ENCODE measurements at places on chromosomes 3 and 15. TPM values are rescaled to one million over a fixed set of nuclear protein-coding genes. Genes with fewer than 3 reads are reported as not detected.

PATL2 gene
- 0.73 TPM for polyA plus RNA-seq

SLCO2A1 gene
- 27.2 TPM for polyA plus RNA-seq

DNA sequence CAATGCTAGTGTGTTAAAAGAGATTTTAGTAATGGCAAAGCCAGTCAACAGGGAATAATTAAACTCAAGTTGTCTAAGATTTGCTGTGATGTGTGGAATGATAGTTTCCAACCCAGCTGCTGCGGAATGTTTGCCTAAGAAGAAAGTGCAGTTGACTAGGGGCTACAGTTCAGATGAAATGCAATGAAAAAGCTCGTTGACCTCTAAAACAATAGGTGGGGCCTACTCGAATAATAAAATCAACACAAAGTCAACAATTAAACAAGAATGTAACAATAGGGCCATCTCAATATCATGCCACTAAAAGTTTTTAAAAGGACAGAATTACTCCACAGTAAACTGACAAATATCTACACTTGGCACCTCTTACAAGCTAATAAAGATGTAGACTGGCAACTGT is 484.2 kb downstream of the MECOM start:
- DNase-seq = peak; percentile 27

- DNase-seq = no peak
Observed at GRCh38 chr15:25056484-25057425, 102.0 kb downstream of the SNRPN start.

DNA sequence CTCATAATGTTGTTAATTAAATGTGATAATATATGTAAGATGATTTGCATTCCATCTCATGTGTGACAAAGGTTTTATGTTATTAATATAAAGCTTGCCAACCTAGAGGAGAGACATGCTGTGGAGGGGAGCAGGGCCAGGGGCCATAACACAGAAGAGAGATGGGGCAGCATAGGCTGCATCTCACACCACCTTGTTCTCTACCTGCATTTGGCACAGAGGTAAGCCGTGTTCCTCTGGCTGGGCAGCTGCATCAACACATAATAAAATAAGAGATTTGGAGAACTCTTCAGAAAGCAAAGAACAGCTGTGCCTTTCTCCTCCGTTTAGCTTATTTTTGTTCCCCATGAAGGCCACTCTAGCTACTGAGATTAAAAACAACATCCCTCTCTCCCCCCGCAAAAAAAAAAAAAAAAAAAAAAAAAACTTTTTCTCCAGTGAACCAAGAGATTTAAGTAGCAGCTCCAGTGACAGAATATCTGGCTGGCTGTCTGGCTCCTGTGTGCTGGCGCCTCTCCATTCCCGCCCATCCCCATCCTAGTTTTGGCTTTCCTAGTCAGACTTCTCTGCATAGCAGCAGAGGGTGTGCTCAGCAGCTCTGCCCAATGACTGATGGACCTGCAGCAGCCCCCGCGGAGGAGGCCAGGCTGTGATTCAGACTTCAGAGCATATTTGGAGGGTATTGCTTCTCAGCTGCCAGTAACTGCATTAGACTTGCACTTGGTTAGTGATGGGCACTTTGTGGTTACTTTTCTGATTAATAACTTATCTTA is 52.2 kb upstream of the STXBP5L start:
- no peak for DNase-seq

GRCh38 chr3:97350971-97351370 is 413.6 kb upstream of the ARL6 start:
- no peak for DNase-seq

DNA sequence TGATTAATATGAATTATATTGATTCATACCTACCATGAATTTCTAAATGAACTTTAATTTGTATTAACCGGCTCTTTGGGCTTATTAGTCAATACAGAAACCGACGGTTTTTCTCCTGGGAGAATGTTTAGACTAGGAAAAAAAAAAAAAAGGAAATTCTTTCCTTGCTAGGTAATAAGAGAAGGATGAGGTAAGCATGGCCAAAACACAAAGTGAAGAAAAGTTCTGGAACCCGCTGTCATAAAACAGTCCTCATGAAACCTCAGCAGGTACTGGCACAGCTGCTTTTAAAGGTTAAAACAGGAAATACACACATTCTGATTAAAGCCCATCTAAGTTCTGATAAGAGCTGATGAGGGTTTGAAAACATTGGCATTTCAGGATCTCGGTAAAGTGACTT is 30.8 kb upstream of the PSTPIP1 start:
- DNase-seq = peak; percentile 34

GRCh38 chr15:64930778-64931371 is 19.2 kb downstream of the ANKDD1A start:
- no peak for DNase-seq

GRCh38 chr15:58704155-58704865 is 45.2 kb downstream of the ADAM10 start:
- no peak for DNase-seq

DNA sequence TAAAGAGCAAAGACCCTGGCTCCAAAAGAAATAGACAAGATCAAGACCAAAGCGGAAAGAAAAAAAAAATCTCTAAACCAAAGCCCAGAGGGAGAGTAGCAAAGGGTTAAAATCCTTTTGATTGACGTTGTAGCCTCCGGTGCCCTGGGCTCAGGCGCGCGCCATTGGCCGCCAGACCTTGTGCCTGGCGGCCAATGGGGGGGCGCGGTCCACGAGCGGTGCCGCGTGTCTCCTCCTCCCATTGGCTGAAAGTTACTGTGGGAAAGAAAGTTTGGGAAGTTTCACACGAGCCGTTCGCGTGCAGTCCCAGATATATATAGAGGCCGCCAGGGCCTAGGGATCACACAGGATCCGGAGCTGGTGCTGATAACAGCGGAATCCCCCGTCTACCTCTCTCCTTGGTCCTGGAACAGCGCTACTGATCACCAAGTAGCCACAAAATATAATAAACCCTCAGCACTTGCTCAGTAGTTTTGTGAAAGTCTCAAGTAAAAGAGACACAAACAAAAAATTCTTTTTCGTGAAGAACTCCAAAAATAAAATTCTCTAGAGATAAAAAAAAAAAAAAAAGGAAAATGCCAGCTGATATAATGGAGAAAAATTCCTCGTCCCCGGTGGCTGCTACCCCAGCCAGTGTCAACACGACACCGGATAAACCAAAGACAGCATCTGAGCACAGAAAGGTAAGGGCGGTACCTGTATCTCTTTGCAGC is at the start of gene HES1:
TSS of gene HES1 (plus strand) at position 343 of the 713 bp plus-strand sequence. CDS start at position 576, 233 bp downstream.
- DNase-seq = peak; percentile 98

DNA sequence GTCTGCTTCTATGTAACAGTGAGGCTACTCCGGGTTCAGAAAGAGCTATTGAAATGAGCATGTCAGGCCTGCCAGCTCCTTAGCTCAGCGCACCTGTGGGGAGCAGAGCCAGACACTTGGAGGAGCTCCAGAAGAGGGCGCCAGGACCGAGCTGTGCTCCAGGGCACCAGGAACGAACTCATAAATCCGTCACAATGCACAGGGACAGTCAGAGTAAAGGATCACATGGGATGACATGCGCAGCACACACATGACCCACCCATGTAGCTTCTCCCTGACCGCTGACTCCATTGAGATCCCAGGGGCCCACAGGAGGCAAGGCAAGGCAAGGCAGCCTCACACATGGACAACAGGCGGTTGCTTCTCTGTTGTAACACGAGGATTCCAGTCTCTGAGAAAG is 26.0 kb upstream of the GNB5 start:
- DNase-seq = no peak

Measured in kidney (tissue), 22 donors.